ENCODE measurements at places on chromosomes 11 and 22.

DNA sequence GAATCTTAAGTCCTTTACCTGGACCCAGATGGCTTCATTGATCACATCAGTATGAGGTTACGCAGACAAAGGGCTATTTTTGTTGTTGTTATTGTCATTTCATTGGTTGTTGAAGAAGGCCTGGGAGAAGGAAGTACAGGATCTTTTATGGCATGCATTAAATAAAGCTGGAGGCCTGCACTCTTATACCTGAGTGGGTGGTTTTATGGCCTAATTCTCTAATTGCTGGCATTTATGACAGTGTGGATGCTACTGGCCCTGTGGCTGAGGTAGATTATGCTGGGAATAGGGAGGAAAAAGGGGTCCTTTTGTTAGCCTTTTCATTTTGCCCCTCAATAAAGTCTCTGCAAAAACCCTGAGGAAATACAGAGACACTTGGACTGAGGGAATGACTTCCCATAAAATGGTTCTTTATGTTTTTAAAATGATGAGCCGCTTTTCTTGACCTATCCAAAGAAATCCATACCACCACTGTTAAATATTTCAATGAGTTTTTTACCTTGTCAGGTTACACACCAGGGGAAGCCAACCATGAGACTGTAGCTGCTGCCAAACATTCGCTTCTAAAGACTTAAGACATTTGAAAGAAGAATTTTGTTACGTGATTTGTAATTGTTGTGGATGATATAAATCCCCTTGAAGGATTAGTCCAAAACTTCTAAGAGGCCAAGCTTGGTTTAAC, 6.8 kb downstream of the KMT2A start:
- no peak for DNase-seq

DNA sequence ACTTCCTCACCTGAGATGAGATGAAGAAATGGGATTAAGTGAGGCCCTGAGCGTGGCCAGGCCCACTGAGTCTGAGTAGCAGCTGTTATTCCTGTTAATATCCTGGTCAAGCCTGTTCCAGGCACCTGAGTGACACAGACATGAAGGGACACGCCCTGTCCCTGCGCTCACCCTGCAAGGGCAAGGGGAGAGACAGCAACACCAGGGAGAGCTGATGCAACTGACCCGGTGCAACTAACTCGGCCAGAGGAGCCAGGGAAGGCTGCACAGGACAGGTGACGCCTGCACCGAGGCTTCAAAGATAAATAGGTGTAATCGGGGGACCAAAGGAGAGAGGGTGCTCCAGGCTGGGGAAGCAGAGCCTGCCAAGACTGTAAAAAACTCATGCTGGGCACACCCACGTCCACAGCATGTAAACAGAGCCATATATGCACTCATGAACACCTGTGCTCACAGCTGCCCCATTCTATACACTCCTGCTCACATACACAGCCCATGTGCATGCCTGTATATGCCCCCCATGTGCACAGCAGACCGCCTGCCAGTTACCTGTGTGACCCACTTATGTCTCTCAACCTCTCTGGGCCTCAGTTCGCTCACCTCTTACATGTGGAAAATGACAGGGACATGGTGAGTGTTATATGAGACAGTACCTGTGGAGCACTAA, 22.8 kb upstream of the GCAT start:
- DNase-seq = no peak

DNA sequence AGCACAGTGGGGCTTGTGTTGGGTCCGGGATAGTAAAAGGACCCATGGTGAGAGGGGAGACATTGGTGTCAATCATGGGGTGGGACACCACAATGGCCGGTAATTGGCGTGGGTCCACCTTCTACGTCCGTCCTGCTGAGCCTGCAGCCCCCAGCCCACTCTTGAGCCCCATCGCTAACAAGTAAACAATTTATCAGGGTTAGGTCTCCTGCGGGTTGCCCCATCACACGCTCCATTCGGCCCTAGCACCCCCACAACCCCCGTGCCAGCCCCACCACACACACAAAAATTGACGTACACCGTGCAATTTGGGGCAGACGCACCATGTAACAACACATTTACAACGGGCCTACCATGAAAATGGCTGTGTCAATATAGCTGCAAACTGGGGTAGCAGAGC, 86.5 kb upstream of the HTATIP2 start:
- no peak for DNase-seq

DNA sequence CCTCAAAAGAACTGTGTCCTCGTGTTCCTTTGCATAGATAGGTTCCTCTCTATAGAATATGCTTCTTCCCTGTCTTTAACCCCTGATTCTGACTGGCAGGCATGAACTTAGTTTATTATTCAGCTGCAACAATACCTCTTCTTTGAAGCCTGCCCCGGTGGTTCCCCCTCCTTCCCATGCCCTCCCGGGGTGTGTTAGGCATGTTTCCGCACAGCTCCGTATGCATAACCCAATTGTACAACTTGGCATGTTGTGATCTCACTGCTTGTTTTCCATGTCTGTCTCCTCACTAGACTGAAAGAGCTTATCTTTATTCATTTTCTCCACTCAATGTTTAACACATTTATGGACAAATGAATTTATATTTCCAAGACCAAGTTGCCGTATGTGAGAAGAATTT, 72.6 kb downstream of the DEPDC5 start:
- no peak for DNase-seq

- DNase-seq = no peak
These were observed 904 bp downstream of the SLC35F2 start for GRCh38 chr11:107857550-107858216.

GRCh38 chr11:133951327-133952198, 5.2 kb downstream of the IGSF9B start:
- no peak for DNase-seq

- no peak for DNase-seq
These were observed 13.2 kb downstream of the FAM181B start for GRCh38 chr11:82720267-82721065.

GRCh38 chr11:117094776-117095175, 3.5 kb downstream of the SIK3 start:
- no peak for DNase-seq

DNA sequence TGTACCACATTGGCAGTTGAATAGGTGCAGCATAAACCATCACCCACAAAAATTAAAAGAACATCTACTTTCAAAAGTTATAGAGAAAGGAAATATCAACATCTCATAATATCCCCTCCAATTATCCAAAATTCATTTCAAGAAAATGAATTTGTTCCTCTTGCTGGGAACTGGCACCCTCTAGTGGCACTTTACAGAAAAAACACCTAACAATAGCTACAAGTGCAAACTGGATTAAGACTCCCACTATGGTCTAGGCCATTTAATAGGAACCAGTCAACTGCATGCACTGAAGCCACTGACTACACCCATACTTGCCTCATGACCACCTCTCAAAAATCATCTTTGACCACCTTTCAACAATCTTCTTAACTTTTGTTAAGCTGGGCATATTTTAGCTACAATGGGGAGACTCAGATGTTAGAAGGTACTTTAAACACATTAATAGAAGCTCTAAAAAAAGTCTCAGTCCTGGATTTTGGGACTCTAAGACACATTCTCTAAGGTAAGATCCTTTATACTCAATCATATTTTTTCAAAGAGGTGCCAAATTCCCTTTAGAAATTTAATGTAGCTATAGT, 17.3 kb downstream of the TRAF6 start:
- peak; percentile 38 for DNase-seq

DNA sequence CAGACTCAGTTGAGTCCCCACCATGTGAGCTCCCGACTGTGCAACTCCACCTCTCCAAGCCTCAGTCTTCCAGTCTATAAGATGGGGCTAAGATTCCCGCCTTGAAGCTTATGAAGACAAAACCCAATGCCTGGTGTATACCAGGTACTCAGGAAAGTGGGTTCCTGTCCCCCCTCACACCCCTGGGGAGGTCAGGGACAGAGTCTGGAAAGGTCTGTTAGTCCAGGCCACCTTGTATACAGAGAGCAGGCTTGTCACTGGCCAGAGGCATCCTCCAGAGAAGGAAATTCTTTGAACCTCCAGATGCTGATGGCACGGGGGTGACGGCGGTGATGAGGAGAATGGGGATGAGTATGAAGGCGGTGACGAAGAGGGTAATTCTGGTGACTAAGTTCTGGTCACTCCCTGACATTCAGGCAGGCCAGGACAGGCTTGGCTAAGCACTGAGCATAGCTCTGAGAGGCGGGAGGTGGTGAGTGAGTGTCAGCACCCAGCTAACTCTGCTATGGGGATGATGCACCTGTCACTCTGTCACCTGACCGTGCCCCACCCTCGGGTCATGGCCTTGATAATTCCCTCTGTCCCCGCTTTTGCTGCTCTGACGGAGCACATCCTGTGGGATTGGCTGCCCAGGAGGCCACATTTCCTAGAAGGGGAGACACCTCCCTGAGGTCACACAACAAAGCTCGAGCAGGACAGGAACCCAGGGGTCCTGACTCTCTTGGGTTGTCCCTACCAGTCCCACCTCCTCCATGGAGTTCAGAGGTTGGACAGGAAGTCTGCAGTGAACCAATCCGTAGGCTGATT, 30.9 kb upstream of the CSNK1E start:
- no peak for DNase-seq

DNA sequence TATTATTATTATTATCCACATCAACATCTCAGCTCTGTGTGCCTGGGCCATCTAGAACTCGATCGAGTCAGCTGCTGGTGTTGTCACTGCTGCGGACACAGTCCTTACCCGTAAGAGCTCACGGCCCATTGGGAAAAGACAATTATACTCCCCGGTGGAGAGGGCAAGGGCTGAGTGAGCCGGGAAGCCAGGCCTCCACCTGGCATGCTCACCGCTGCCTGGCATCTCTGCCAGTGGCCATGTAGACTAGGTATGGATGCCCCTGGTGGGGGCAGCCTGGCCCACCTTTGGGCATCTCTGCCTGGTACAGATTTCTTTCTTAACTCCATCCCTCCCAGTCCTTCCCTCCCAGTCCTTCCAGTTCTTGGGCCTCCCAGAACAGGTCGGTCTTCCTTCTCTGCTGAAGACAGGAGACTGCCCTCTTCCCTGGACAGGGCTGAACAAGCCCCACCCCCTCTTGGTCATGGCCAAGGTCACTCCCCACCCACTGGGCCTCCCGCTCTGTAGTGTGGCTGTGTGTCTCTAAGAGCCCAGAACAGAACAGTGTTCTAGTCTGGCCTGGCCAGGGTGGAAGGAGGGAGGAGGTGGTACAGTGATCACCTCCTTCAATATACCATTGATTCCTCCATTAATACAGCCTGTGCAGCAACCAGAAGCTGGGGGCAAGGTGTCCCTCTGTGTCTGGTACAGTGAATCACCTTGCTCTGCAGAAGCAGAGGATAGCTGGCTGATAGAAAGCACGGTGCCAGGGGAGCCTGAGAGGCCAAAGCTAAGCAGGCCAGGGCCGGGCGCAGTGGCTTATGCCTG, 57.7 kb downstream of the FLRT1 start:
- DNase-seq = no peak

GRCh38 chr11:109519253-109519652, 97.3 kb downstream of the C11orf87 start:
- DNase-seq = no peak

DNA sequence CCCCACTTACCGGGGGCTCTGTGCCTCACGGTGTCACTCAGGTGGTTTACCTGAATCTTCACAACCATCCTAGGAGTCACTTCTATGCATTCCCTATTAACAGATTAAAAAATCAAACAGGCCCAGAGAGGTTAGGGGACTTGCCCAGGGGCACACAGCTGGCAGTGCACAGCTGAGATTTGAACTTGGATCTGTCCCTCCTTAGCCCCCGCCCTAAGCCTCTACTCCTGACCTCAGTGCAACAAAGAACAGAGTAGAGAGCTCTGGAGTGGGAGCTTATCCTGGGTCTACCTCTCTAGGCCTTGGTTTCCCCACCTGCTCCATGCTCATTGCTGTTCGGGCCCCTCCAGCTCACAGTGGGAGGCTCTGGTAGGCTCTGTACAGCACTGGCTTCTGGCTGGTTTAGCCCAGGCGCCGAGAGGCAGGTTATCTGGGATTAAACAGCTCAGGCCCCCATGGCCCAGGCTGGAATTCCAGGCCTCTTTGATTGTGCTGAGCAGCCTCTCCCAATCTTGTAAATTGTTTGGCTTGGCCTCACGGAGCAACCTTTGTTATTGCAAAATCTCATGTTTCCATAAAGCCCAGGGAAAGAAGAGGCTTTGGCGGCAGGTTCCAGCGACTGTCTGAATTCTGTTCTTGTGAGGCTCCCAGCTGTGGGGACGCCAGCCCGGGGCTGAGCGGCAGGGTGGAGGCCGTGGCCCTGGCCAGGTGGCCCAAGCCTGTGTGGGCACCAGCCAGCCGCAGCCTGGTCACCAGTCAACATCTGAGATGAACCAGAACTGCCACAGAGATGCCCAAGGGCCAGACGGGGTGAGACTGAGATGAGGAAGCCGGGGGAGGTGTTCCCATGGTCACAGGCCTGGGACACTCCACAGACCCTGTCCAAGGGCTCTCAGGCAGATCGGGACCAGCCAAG, 28.9 kb upstream of the SHISAL1 start:
- DNase-seq = peak; percentile 45

GRCh38 chr22:35198738-35199137, 58.6 kb upstream of the HMGXB4 start:
- DNase-seq = no peak

- DNase-seq = no peak
These were observed 25.4 kb upstream of the CD81 start for GRCh38 chr11:2351701-2352100.

GRCh38 chr22:41534219-41534618, 10.1 kb downstream of the POLR3H start:
- no peak for DNase-seq

DNA sequence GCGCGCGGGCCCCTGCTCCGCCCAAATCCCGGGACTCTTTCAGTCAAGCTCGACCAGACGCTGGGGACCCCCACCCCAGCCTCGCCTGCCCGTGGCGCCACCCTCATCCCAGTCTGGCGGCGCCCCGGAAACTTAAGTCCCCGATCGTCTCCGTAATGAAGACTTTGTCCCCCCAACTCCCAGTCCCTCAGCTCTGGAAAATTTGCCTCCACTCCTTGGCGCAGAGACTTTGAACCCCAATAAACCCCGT, 348 bp downstream of the PLCB3 start:
- DNase-seq = no peak

GRCh38 chr22:46416891-46417580, 81.5 kb downstream of the TRMU start:
- no peak for DNase-seq

GRCh38 chr22:35664955-35665587, 16.8 kb downstream of the APOL6 start:
- no peak for DNase-seq

DNA sequence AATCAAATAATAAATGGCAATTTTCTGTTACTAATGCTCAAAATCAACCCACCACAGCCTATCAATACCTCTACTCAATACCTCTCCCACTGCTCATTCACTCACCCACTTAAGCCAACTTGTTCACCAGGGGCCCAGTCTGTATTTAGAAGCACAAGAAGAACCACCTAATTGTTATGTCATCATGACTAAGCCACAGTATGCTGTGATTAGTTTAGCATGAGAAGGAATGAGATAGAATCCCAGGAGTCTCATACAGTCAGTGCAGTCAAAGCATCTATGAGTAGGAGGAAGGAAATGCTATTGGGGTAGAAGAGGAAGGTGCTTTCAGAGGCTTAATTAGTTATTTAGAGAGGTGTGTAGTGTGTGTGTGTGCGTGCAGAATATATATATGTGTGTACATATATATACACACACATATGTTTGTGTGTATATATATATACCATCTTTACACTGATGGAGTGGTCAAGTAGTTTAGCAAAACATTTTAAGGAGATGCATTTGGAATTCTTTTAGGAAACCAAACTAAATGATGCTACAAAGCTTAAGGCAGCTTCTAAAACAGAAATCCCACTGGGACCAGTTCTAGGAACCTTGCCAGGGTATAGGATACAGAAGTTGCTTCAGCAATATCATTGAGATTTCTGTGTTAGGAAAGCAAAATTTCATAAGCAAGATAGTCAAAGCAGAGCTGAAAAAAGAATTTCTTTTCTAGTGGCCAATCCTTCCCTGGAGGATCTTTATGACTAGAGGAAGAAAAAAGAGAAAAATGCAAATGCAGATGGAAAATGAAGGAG, 27.5 kb downstream of the KCNA4 start:
- DNase-seq = peak; percentile 54
